Activated naive CD8-positive, alpha-beta T cell treated with anti-CD3 and anti-CD28 coated beads, Interleukin-2, amount 10 ng/mL, durations not matched to agents 7 days and 5 days (primary cell): ENCODE measurements at places on chromosomes 6 and 20. TPM values are rescaled to one million over a fixed set of nuclear protein-coding genes. Genes with fewer than 3 reads are reported as not detected.

Gene FRK
- total RNA-seq = 0.06 TPM

Gene RPS21
- 2,157 TPM for total RNA-seq

Gene TMEM74B
- total RNA-seq = 3.5 TPM

Gene TULP1
- total RNA-seq = not detected

Gene MTG2
- 34.9 TPM for total RNA-seq

Gene ZNF334
- total RNA-seq = 2.1 TPM

Gene IRF4
- total RNA-seq = 94.2 TPM

Gene PDYN
- not detected for total RNA-seq

Gene PSORS1C1
- not detected for total RNA-seq

Gene DOK5
- total RNA-seq = not detected

Gene PSORS1C2
- not detected for total RNA-seq

Gene FOXC1
- not detected for total RNA-seq

Gene NMBR
- total RNA-seq = not detected

Gene EYA2
- not detected for total RNA-seq

Gene LGSN
- 0.17 TPM for total RNA-seq

Gene NOTCH4
- 0.67 TPM for total RNA-seq

Gene GSTA5
- not detected for total RNA-seq

Gene VNN1
- total RNA-seq = not detected

Gene FRS3
- 8.3 TPM for total RNA-seq

Gene PRR18
- not detected for total RNA-seq

Gene ABHD12
- total RNA-seq = 26.5 TPM

Gene OR12D3
- not detected for total RNA-seq

Gene SSTR4
- not detected for total RNA-seq

Gene OR2W1
- not detected for total RNA-seq

Gene TRIM38
- total RNA-seq = 29.1 TPM

Gene PI16
- 0.37 TPM for total RNA-seq

Gene EYS
- not detected for total RNA-seq

Gene HRH3
- not detected for total RNA-seq

Gene PNISR
- 208 TPM for total RNA-seq

Gene RIPPLY2
- not detected for total RNA-seq

Gene HTR1E
- not detected for total RNA-seq

Gene SPDEF
- not detected for total RNA-seq

Gene SLC44A4
- not detected for total RNA-seq

Gene ECHDC1
- total RNA-seq = 38.6 TPM

Gene RBPJL
- not detected for total RNA-seq

Gene IYD
- total RNA-seq = not detected

Gene PPP1R14C
- total RNA-seq = not detected

Gene NTSR1
- total RNA-seq = 0.37 TPM

Gene KIF25
- total RNA-seq = not detected

Gene SLC35F1
- total RNA-seq = not detected

Gene HLA-DQA2
- total RNA-seq = 0.34 TPM

Gene GINM1
- 22.8 TPM for total RNA-seq

Gene MLIP
- total RNA-seq = not detected

Gene PNRC1
- total RNA-seq = 233 TPM

Gene C2
- 2.1 TPM for total RNA-seq

Gene ETV7
- 8.7 TPM for total RNA-seq

Gene SLA2
- 103 TPM for total RNA-seq

Gene PACRG
- total RNA-seq = not detected

Gene KHDRBS2
- total RNA-seq = not detected

Gene SNPH
- total RNA-seq = 9.7 TPM

Gene EMILIN3
- total RNA-seq = not detected

Gene SLC2A10
- not detected for total RNA-seq

Gene CCDC170
- not detected for total RNA-seq

Gene SLC22A7
- not detected for total RNA-seq

Gene CD24
- 1.1 TPM for total RNA-seq

Gene SALL4
- total RNA-seq = 0.11 TPM

Gene MUC21
- total RNA-seq = not detected
